Activated CD8-positive, alpha-beta memory T cell treated with anti-CD3 and anti-CD28 coated beads for 4 hours (primary cell): ENCODE measurements at places on chromosomes 5 and 9.

DNA sequence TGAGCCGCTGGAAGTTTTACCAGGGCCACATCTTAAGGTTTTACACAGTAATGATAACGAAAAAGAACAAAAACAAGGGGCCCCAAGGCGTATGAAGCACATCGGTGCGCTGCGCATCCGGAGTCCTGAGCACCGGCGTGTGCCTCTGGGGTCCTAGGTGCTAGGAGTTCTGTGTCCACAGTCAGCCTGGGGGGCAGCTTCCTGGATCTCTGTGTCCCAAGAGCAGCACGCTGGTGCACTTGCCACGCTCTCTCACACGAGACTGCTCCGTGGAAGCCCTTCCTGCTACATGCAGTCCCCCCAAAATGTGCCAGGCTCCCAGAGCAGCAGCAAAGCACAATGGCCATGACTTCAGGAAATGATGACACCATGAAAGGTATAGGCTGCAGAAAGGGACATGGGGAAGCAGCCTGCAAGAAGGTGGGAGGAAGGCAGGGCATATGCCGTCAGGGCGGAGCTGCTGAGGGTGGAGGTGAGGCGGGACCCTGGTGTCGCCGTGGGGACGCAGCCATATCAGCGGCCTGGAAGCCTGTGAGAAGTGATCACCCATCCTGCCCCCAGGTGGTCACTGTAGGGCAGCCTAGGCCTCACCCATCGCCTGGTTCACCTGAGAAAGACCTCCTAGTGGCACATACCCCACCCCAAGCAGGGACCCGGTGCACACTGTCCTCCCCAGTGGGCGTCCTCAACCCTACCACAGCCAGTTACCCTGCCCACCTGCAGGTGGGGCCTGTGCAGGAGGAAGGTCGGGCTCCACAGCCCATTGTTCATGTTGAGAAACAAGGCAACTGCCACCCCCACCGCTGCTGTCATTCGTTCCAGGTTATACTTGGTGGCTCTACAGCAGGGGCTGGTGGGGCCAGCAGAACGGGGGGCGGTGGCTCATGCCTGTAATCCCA is 23.6 kb upstream of the SLC6A3 start:
- no peak for DNase-seq

- no peak for DNase-seq
These were observed 20.6 kb upstream of the F2R start for GRCh38 chr5:76695346-76695745.

DNA sequence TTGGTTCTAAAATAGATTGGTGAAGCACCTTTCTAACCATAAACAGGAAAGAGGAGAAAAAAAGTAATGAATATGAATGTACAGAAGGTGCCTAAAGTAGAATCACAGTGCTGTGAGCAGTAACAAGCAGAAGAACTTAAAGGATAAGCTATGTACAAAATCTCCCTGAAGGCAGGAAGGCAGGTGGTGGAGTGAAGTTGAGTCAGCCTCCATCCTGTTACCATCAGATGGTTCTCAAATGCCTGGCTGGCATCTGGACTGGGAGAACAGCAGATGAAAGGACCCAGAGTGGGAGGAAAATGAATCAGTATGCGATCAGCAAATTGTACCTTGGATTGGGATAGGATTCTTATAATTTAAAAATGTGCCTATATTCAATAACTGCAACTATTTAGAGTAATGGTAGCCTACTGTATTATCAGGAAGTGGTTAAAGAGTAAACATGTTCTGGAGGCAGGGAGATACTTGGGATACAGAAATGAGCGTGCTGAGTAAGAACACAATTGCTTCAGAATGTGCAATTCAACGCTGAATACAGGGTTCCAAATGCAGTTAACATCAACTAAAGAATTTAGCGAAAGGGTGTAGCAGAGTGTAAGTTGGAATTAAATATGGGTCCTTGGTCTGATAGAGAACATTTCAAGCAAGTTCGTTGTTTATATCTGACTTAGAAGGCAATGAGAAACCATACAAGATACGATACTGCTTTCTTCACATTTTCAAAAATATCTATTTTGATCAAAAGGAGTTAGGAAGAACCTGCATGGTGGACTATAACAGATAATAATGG is 21.1 kb upstream of the FER start:
- no peak for DNase-seq

GRCh38 chr9:88694625-88695024 is 159.6 kb downstream of the NXNL2 start:
- DNase-seq, result no peak

DNA sequence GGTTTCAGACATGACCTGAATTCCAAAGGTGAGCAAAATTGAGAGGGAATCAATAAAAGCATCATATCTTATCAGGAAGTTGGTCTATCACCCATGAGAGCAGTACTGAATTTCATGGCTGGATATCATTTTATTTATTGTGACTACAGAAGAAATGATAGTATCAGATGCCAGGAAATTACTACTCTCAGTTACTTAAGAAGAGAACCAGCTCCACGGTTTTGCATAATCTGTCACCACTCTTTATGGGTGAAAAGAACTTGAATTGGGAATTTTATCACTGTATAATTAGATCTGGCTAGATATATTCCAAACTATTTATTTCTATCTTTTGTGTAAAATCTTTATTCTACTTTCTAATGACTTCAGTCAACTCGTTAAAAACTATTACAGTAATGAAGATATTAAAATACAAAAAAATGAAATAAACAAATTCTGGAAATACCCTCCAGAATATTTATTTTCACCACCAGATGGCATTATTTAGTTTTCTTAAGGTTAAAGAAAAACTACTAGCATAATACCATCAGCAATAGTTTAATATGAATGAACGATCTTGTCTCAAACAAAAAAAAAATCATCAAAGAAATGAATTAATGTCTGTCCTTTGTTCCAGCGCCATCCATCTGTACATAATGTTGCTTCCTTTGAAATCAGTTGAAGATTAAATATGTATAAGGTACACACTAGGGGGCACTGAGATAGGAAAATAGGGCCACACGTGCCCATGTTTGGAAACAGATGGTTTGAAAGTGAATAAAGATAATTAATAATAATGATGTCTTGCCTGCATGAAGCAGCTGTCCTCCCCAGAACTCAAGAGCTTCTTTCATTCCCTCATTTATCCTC is 84.7 kb upstream of the SLCO6A1 start:
- DNase-seq, result no peak

- DNase-seq, result no peak
These were observed 861 bp downstream of the NTRK2 start for GRCh38 chr9:84670138-84671041.
